ENCODE measurements at places on chromosomes 11 and 22.
A peak's percentile ranks its signal among the peaks of the same experiment; 100 is the strongest.

DNA sequence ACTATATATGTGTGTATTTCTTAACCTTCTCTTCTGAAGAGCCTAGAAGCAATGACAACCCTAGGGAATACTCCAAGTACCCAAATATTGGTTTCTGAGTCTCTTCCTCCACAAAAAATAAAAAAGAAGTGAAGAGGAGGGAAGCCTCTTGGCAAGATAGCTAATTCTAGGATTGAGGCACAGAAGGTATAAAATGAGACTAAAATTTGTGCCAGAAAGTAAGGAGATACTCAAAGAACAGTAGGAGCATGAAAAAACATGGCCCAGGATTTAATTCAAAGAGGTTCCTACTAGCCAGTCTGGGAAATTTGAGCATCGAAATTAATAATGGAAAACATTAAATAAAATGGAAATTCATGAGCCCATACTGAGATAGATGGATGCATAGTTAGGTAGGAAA is 112.1 kb downstream of the PAX6 start:
- no peak for DNase-seq

DNA sequence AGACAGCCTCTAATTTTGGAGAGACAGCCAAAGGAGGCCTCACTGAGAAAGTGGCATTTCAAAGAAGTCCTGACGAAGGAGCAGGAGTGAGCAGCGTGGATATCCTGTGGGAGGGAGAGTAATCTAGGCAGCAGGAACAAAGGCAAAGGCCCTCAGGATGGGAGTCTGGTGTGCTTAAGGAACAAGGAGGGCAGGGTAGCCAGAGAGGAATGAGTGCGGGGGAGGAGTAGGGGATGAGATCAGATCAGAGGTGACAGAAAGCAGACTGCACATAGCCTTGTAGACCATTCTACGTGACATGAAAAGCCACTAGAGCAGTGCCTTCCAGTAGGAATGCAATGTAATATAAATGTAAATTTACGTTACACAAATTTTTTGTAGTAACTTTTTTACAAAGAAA is 5.6 kb downstream of the SLC36A4 start:
- DNase-seq: no peak

- DNase-seq: no peak
Observed at GRCh38 chr11:2271077-2271326, 614 bp upstream of the ASCL2 start.

GRCh38 chr11:62149986-62150886 is 26.4 kb downstream of the INCENP start:
- DNase-seq: no peak

- no peak for DNase-seq
Observed at GRCh38 chr22:48734359-48734758, 1093.3 kb downstream of the BRD1 start.

DNA sequence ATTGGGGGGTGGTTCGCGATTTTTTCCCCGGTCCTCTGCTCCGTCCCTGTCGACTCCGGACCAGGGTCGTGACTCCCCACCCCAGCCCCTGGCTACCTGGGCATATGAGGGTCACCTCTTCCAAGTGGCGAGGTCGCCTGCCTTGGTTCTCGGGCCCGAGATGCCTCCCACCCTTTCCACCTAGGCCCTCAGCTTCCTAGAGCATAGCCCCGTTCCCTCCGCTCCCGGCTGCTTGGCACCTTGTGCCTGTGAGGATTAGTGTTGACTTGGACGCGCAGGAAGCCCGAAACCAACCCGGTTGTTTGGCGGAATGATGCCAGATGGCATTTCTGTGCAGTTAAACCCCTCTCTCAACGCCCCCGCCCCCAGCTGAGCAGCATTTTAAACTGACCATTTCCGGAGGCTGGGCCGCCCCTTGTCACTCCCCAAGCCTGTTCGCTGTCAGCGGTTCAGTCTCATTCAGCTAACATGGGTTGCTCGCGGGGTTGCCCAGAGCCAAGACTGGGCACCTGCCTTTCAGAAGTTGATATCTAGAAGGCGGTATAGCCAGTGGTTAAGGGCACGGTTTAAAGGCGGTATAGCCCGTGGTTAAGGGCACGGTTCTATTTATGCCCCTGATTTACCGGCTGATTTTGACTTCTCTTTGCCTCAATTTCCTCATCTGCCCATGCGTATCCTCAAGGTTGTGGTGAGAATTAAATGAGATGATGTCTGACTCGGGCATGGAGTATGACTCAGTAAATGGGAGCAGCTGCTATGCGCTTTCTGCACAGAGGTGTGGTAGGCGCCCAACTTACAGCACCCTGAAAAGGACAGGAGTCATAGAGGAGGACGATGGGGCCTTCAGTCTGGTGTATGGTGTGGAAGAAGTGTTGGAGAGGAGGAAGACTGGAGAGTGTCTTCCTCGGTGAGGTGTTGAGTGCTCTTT is 639 bp downstream of the INCENP start:
- peak; percentile 59 for DNase-seq

DNA sequence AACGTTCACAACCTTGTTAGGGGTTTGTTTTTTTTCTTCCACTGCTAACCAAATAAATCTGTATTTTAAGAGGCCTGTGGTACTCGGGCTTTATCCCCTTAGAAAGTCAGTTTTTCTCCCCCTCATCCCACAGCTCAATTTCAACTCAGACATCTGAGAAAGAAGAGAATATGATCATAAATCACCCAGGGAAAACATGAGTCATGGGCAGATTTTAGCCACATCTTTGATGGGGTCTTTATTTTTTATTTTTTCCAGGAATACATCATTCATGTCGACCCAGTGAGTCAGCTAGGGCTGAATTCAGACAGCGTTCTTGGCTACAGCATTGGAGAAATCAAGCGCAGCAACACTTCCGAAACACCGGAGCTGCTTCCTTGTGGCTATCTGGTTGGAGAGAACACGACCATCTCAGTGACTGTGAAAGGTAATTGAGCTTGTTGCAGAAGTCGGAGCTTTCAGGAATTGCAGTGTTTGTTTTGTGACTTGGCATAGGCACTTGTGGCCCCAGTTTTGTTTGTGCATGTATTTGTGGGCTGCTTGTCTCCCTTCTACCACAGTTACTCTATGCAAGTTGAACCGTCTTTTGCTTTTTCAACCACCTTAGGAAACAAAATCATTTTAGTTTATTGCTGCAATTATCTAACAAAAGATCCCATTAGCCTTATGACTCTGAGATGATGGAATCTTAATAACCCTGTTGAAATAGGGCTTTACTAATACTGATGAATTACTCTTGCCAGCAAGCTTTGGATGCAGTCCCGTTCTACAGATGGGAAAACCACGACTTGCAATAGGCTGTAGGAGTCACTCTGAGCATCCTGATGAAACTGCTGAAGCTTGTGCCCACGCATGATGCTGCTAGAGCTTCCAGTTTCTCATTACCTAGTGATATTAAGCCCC is 62.7 kb downstream of the DBX1 start:
- peak; percentile 95 for DNase-seq

DNA sequence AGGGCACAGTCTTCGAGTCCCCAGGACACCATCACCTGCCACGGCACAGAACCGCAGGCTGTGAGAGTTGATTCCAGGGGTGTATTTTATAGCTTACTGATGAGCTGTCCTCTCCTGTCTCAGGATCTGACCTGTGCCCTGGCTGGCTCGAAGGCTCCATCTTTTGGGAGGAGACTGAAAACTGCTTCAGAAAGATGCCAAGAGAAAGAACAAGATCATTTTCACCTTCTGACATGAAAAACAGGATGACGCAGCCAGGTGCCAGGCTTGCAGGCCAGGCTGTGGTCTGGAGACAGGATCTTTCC is 2.2 kb downstream of the MRGPRD start:
- DNase-seq: no peak
